BE2C (cell line): ENCODE measurements at places on chromosomes 6 and 20.

GRCh38 chr20:59938696-59939051 lies 1.4 kb downstream of the PPP1R3D start:
- DNase-seq: no peak

GRCh38 chr6:47041741-47042140 lies 391 bp downstream of the ADGRF1 start:
- DNase-seq: no peak

GRCh38 chr20:23147964-23148730 lies 62.0 kb upstream of the CD93 start:
- no peak for DNase-seq

- no peak for DNase-seq
Measured at GRCh38 chr6:44264154-44265006, 971 bp downstream of the NFKBIE start.
